ENCODE measurements at places on chromosomes 16 and 17. TPM values are rescaled to one million over a fixed set of nuclear protein-coding genes. Genes with fewer than 3 reads are reported as not detected.

Gene CHD9NB
- polyA plus RNA-seq = not detected

Gene KRTAP2-1
- polyA plus RNA-seq = not detected

Gene GDPD3
- not detected for polyA plus RNA-seq

Gene LCAT
- 0.17 TPM for polyA plus RNA-seq

Gene SLC16A3
- polyA plus RNA-seq = 35.3 TPM

Gene SMPD3
- polyA plus RNA-seq = 0.51 TPM

Gene BICDL2
- polyA plus RNA-seq = not detected

Gene P2RX1
- 77.8 TPM for polyA plus RNA-seq

Gene SLC6A2
- not detected for polyA plus RNA-seq

Gene BAIAP3
- not detected for polyA plus RNA-seq

Gene SLC13A2
- polyA plus RNA-seq = not detected

Gene HSF4
- polyA plus RNA-seq = 53.4 TPM

Gene SAMD14
- 0.04 TPM for polyA plus RNA-seq
